ENCODE measurements at places on chromosomes 1 and 21.

- DNase-seq = no peak
Observed at GRCh38 chr1:205076245-205076761, 8.0 kb downstream of the TMEM81 start.

DNA sequence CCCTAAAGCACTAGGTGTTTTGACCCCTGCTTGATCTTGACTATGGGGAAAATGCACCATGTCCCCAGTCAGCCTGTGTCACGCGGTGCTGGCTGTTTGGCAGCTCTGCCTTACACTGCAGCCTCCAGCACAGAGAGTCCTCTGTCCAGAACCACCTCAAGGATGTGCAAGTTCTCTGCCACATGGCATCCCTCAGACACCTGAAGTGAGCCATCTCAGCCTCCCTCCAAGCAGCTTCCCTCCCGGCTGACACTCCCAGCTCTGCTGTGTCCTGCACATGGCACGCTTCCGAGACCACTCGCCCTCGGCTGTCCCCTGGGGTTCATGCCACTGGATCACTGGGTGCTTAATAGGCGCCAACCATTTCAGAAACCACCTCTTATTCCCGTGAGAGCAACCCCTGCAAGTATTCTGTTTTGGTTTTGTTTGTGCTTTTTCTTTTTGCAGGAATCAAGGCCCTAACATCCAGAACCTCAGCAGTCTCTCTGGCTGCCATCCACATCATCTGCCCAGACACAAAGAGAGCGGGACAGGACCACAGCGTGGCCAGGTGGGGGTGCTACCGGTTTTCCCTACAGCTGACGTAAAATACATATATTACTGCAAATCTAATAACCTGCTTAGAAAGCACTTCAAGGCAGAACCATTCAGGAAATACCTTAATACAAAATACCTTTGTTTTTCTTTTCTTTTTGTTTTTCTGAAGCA lies 45.7 kb downstream of the CAPZB start:
- no peak for DNase-seq

GRCh38 chr21:35010447-35010846 lies 38.7 kb downstream of the RUNX1 start:
- no peak for DNase-seq

- DNase-seq = no peak
Observed at GRCh38 chr1:40264354-40264781, 6.3 kb downstream of the ZMPSTE24 start.

GRCh38 chr1:39729030-39729429 lies 9.7 kb upstream of the PPIE start:
- DNase-seq = no peak
